ENCODE measurements at places on chromosomes 3 and 15.

- DNase-seq: no peak
Measured at GRCh38 chr15:95266451-95267061, 1035.2 kb downstream of the MCTP2 start.

DNA sequence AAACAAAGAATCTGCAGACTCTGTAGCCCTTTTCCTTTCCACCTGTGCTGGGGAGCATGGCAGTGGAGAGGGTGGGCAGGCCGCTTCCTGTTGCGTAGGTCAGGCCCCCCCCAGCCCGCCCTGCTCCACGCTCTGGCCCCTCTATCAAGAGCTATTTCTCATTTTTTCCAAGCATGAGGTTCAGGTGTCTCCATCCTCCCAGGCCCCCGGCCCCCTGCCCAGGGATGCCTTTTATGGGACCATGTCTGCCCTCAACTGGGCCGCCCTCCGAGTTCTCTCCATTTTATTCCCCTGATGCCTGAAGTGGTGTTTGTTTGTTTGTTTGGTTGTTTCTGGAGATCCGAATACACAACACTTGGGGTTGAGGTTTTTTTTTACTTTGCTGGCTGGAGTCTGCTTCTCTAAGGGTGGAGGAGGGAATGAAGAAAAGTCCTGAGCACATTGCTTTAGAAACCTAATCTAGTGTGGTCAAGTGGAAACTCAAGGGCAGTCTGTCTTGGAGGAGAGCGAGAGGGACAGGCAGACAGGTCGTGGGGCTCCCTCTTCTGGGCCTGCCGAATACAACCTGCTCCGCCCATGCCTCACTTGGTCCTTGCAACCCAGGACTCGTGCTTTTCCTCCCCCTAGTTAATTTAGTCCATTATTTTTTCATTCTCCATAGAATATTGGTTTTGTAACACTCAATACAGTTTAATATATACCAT is 176.5 kb upstream of the LYSMD4 start:
- DNase-seq: no peak

DNA sequence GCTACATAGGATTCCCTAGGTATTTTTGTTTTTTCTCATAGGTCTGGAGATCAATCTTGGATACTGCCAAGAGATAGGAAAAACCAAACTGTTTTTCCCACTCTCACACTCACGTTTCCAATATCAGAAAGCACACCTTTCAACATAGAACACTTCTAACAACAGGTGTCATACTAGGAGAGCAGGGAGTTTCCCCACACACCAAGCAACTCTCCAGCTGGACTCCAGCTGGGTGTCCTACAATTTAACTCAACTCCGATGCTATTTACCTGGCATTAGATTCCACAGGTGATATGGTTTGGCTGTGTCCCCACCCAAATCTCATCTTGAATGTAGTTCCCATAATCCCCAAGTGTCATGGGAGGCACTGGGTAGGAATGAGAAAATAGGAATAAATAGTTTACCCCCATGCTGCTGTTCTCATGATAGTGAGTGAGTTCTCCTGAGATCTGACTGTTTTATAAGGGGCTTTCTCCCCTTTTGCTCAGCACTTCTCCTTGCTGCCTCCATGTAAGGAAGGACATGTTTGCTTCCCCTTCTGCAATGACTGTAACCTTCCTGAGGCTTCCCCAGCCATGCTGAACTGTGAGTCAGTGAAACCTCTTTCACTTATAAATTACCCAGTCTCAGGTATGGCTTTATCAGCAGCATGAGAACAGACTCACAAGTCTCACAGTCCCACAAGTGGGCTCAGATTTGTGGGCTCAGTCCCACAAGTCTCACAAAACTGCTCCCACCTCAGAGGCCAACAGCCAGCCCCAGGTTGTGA is 354.5 kb upstream of the THBS1 start:
- no peak for DNase-seq

- no peak for DNase-seq
Measured at GRCh38 chr3:115961380-115961779, 338.1 kb downstream of the GAP43 start.

DNA sequence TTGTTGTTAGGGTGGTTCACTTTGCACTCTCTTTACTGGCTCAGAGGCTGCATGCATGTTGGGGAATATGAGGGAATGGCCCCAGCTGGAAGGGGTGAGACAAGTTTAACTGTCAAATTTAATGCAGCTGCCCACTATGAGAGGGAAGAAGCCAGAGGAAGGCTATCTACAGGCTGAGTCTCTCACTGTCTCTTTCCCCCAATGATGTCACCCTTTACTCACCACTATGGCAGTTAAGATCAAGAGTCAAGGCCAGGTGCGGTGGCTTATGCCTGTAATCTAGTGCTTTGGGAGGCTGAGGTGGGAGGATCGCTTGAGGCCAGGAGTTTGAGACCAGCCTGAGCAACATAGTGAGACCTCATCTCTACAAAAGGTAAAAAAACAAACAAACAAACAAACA is 12.2 kb upstream of the RBMS3 start:
- no peak for DNase-seq

GRCh38 chr3:38646630-38647029 is 2.9 kb downstream of the SCN5A start:
- DNase-seq: no peak

- no peak for DNase-seq
Measured at GRCh38 chr15:38080651-38081275, 146.3 kb downstream of the TMCO5A start.

GRCh38 chr15:30824518-30825195 is 79.1 kb upstream of the FAN1 start:
- DNase-seq: peak; percentile 2

DNA sequence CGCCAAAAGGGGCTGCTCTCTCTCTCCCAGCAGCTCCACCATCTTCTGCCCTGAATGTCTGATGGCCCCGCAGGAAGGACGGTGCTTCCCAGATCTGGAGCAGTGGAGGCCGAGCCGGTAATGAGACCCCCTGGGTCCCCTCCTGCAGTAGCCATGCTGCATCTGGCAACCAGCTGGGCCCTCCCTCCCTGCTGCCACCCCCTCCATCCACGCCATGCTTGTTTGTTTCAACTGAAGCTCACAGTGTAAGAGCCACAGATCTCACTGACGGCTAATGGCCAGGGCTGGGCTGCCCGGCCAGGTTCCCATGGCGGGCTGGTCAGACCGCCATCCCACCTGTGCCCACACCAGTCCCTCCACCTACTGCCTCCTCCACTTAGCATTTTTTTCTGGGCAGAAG is 260.8 kb downstream of the UACA start:
- DNase-seq: no peak

DNA sequence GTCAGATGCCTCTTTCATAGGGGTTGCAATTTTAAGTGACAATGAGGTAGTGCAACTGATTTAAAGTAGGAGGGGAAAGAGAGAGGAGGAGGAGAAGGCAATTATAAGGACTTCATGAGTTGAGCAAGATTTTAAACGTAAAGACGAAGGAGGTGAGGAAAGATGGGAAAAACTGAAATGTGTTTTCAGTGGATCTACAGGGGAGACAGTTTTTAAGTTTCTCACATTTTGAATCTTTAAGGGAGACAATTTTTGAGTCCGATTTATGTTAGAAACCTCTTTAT is 68.7 kb upstream of the LIMD1 start:
- no peak for DNase-seq

DNA sequence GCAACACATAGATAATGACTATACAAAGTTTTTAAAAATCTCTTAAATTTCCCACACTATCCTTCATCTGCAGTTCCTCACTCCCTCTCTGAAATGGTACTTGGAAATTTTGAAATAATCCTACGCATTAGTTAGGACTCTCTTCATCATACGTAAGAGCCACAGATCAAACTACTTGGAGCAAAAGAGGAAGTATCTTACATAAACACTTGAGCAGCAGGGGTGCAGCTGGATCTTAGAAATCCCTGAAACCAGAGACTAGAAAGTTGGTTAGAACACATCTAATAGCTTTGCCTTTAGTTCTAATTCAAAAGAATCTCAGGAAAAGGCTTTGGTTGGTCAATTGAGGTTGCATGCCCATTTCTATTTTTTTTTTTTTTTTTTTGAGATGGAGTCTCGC is 38.8 kb upstream of the ZNF445 start:
- no peak for DNase-seq

DNA sequence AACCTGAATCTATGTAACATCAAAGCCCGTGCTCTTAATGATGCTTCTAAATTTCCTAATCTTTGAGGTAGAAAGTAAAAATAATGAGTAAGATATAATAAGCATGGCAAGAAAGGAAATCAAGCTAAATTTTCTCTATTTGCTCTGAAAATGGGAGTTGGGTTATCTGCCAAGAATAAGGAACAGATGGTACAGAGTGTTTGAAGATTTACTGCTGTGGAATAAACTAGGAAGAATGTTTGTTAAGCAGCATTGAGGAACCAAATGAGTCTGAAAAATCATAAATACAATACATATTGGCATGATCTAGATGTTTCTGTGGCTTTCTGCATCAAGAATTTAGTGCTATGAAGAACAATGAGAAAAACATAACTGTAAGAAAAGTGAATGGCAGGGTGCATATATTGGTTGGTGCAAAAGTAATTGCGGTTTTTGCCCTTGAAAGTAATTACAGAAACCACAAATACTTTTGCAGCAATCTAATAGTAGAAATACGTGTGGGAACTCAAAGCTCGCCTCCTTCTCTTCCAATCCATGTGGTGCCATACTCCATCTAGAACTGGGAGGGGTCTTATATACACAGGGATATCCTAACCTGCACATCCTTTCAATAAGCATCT is 87.6 kb downstream of the SUCNR1 start:
- no peak for DNase-seq

DNA sequence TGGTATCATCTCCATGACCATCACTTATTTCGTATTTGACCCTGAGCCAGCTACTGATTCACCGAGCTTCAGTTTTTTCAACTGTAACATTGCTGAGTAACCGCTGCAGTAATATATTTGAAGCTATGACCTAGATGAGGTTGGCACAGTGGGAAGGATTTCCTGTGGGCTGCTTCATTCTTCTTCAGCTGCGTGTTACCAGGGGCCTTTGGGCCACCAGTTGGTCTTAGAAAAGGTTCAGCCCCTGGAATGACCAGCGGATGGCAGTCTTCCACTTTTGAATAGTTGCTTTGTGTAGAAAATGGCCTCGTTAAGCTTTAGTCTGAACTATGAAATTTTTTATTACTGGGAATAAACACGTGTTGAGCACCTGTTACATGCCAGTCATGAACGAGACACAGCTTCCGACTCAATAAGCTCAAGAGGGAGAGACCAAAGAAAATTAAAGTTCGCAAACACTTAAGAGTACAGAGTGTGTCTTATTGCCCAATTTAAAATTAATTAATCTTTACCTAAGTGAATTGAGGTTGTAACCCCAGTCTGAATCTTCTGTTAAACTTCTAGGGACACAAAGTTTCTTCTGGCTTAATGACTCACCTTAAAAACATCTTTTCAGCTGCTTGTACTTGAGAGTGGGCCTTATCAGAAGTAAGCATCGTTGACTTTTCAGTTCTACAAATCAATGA is 57.6 kb upstream of the NR2E3 start:
- DNase-seq: no peak

- no peak for DNase-seq
Measured at GRCh38 chr3:99250821-99251355, 349.4 kb upstream of the DCBLD2 start.

GRCh38 chr15:27665002-27665401 is 434.1 kb downstream of the OCA2 start:
- DNase-seq: no peak

DNA sequence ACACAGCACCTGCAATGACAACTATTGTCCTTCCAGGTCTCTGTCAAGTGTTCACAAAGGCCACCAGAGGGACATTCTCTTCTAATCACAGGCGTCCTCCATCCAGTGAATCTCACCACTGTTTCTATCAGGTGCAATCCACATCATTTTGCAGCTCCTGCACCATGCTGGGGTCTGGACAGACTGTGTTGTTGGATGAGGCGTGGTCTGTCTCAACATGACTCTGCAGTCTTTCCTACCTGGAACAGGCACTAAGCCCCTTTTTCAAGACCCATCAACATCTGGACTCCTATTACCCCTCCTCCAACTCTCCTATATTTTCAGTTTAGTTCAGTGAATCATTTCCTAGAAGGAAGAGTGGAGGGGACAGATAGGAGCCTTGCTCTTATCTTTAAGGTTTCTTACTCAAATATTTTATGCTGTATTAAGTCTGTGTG is 31.5 kb upstream of the VEPH1 start:
- no peak for DNase-seq
